ENCODE measurements at places on chromosomes 3 and 15. TPM values are rescaled to one million over a fixed set of nuclear protein-coding genes. Genes with fewer than 3 reads are reported as not detected.

DNA sequence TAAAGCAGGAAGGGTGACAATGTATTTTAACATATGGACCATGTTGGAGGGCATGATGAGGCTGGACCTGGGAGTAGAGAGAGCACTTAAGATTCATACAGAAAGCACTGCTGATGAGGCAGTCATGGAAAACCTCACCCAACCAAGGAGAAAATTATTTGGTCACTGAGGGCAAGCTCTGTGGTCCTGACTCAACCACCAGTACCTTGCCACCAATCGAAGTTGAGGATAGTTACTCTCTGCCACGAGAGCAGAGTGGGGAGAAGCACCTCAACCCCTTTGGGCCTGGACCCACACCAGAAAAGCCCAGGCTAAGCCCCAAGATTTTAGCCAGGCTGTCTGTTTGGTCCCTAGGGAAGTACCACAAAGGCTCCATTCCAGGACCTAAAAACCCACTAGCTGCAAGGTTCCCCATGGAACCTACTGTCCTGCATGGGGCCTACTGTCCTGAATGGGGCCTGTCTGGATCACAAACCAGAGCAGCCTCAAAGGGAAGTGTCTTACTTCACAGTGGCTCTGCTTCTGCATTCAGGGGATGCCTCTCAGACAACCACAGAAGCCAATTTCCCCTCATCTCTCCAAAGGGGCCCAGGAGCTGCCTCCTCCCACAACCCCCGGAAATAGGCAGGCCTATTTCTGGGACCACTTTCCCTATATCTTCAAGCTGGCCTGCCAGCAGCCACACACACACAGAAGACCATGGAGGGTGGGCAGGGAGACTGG lies 4.2 kb downstream of the CCDC71 start:
- H3K27ac ChIP-seq = no peak overlapping the region
- H3K4me3 ChIP-seq = no peak overlapping the region
- peaks cover 27% of the 10 kb centered on the region for H3K4me1 ChIP-seq
- DNase-seq = no peak

The CTXN2 gene
- not detected for total RNA-seq

The SELENOT gene
- 49.7 TPM for total RNA-seq

GRCh38 chr15:83444936-83445335 lies 2.2 kb upstream of the SH3GL3 start:
- H3K4me3 ChIP-seq = no peak overlapping the region
- peaks cover 17% of the 10 kb centered on the region for H3K4me1 ChIP-seq
- H3K27ac ChIP-seq = no peak overlapping the region
- no peak for DNase-seq
- no peaks in the 10 kb centered on the region for H3K27me3 ChIP-seq

All from stomach (tissue), 19 donors.